ENCODE measurements at places on chromosomes 11 and 22.

GRCh38 chr11:26792941-26793340 is 71.1 kb upstream of the SLC5A12 start:
- DNase-seq: no peak

GRCh38 chr11:61901397-61901796 is 10.1 kb upstream of the FADS3 start:
- no peak for DNase-seq

- no peak for DNase-seq
Measured at GRCh38 chr11:69377029-69377952, 83.3 kb downstream of the MYEOV start.

DNA sequence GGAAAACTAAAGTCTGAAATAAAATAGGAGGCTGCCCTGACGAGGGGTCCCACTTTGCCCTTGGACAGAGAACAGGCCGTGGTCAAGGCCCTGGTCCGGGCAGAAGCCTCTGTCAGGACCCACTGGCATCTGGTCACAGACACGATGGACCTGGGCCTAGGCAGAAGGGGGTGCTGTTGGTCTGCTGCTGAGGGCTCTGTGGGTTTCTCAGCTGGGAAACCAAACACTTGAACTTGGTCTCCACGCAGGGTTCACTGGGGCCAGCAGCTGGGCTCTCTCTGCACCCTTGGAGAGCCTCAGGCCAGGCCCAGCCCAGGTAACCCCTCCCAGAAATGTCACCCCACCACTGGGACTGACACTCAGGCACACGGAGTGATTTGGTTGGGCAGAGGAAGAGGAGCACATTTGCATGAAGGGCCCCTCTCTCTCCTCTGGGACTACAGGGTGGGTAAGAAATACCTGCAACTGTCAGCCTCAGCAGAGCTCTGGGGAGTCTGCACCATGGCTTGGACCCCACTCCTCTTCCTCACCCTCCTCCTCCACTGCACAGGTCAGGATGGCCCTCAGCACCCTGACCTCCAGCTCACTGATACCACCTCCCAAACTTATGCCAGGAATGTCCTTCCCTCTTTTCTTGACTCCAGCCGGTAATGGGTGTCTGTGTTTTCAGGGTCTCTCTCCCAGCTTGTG is 48.1 kb upstream of the TOP3B start:
- no peak for DNase-seq

DNA sequence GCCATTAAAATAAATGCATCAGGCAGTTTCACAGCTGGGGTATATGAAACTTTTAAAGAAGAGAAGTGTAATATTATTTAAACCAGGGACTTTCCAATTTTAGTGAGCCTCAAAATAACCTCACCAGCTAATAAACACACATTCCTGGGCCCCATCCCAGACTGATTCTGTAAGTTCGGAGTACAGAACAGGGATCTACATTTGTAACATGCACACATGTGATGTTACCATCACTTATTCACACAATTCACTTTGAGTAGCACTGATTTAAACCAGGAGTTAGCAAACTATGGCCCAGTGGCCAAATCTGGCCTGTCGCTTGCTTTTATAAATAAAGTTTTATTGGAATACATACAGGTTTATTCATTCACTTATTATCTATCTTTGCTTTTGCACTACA is 62.0 kb downstream of the STK33 start:
- no peak for DNase-seq

DNA sequence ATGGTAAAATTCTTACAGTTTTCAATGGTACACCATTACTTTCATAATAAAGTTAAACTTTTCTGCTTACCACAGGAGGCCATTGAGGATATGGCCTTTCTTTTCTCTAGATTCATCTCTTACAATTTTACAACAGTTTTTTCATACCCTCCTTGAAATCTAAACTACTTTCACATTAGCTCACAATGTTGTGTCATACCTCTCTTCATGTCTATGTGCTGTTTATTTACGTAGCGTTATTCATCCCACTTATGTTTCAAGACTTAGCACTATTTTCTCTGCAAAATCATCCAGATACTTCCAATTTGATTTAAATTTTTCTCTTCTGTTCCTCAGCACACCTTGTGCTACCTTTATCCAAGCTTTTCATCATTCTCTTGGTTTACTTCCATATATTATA is 123.3 kb downstream of the METTL15 start:
- no peak for DNase-seq

DNA sequence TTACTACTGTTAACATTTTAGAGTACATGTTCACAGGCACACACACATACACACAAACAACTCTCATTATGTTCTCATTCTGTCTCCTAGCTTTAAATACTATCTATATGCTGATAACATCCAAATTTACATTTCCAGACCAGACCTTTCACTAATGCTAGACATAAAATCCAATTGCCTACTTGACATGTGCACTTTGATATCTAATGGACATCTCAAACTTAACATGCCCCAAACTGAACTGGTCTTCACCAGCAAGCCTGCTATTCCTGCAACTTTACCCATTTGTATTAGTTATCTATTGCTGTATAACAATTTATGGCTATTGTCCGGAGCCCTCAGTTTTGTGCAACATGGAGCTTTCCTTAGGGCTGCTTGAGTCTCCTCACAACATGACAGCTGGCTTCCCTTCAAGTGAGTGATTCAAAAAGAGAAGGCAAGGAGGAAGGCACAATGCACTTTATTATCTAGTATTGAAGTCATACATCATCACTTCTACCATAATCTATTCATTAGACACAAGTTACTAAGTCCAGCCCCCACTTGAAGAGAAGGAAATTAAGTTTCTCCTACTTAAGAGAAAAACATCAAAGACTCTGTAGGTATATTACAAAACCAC is 3.0 kb downstream of the SLC36A4 start:
- DNase-seq: no peak

DNA sequence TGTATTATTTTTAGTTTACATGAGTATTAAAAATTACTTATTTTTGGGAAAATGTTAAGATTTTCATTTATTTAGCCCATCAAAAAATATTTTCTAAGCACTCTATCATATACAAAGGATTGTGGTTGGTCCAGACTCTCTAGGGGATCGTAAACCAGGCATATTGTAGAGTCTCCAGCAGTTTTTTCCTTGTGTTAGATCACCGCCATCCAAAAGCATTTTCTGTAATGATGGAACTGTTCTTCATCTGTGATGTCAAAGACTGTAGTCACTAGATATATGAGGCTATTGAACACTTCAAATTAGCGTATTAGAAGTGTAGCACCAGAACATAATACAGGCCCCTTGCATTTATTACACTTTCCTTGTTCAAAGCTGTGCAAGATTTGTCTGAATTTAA is 154.9 kb downstream of the SBF2 start:
- no peak for DNase-seq

GRCh38 chr11:94424662-94425061 is 23.4 kb upstream of the GPR83 start:
- no peak for DNase-seq

DNA sequence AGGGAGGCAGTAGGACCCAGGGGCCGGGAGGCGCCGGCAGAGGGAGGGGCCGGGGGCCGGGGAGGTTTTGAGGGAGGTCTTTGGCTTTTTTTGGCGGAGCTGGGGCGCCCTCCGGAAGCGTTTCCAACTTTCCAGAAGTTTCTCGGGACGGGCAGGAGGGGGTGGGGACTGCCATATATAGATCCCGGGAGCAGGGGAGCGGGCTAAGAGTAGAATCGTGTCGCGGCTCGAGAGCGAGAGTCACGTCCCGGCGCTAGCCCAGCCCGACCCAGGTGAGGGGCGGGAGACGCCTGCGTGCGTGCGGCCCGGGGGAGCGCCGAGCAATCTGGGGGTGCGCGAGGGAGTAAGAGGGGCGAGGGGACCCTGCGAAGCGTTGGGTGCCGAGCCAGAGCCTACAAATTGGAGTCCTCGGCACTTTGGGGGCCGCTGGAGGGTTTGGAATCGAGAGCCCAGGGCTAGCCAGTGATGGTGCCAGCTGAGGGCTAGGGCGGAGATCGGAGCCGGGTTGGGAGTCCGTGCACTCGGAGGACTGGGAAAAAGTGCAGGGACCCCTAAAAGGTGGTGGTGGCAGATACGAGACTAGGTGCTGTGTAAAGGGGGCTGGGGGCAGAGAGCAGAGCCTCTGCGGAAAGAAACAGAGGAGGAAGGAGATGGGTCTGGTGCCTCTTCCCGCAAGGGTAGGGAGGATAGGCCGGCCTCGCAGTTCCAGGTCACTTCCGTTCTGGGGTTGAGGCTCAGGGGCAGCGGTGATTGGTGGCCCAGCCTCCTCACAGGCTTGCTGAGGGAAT is at the start of gene SERPINH1:
SERPINH1 (plus strand) TSS at position 206 of the 788 bp plus-strand sequence. CDS start 4,097 bp downstream, outside the sequence.
- DNase-seq: peak; percentile 64
